ENCODE measurements at places on chromosomes 4 and X.

DNA sequence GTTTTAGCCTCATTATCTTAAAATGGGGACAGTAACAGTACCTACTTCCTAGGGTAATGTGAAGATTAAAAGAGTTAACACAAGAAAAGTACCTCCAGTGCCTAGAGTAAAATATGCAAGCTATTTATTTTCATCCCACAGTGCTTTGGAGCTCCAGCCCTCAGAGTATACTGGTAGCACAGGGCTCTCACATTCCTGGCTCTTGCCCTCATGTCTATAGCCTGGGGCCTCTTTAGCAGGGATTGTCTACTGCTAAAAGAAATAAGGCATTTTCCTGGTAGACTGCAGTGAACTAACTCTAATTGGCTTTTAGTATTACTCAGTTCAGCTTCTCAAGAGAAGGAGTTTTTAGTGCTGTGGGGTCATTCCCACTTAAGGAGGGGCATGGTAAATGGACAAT lies 60.8 kb downstream of the RRAGB start:
- DNase-seq, result no peak

GRCh38 chr4:115315182-115315581 lies 201.8 kb upstream of the NDST4 start:
- no peak for DNase-seq

DNA sequence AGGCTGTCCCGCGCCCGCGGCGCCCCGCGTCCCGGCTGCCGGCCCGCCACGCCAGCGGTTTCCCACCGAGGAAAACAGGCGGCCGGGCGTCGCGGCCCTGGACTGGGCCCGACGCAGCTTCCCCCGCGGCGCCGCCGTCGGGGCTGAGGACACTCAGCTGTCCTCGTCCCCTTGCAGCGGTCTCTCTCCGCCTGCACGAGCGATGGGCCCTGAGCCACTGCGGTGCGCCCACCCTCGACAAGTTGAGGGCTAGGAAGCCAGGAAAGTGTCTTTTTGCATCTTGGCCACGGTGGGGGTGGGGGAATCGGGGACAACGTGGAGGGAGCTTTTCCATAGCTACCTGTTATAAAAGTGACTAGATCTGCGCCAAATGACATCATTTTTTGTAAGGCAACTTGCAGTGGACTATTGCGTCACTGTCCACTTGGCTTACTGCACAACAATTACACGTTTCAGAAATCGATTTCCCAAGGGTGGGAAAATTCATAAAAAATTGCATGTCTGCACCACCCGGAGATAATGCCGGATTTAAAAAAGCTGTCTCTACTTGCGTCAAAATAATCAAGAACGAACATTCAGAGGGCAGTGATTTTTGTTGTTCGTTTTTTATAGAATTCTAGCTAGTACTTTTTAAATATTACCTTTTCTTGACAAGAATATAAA lies 1.1 kb downstream of the KLHL15 start:
- no peak for DNase-seq

- DNase-seq, result no peak
Measured at GRCh38 chr4:6989331-6989923, 53.7 kb upstream of the TADA2B start.

GRCh38 chr4:19756661-19757060 lies 495.0 kb upstream of the SLIT2 start:
- DNase-seq, result no peak

- no peak for DNase-seq
Measured at GRCh38 chrX:140762061-140762460, 52.5 kb downstream of the LINC00632 start.

GRCh38 chrX:41043674-41044345 lies 41.4 kb upstream of the USP9X start:
- no peak for DNase-seq

DNA sequence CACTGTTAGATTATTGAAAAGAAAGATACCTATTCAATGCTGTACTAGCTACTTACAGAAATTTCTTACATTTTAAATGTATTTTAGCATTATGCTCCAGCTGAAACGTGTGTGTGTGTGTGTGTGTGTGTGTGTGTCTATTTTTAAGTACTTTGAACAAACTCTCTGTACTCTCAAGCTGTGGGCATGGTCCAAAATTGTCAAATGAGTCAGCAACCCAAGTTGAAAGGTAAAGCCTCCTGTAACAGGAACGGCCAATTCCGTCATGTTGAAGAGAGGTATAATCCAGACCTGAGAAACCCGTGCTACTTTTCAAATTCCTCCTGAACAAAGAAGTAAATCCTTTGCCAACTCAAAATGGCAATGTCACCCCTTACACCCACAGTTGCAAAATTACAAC lies 20.5 kb downstream of the MAOB start:
- no peak for DNase-seq

DNA sequence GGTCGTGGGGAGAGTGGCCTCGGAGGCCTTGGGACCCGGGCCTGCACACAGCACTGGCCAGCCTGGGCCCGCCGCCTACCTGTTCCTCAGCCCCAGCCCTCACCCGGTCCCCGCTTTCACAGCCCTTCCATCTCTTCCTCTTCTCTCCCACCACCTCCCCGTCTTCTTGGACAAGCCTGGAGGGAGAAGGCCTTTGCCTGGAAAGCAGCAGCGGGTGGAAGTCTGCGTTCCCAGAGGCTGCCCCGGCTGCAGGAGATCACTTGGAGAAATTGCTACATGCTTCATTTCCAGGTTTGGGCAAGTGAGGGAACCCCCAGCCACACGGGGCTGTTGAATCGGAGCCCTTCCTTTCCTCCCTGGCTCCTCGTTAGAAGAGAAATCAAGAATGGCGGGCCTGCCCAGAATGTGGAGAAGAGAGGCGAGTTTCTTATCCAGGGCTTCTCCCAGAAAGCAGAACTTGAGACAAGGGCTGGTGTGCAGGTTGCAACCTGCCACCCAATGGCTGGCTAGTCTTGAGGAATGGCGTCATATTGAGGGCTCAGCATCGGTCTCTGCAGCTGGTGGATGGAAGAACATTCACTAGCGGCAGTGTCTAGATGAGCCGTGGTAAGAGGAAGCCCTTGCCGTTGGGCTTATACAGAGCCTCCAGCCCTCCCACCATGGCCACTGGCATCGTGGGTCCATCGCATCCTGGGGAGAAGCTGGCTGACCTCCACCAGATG lies 1.2 kb upstream of the PDZD4 start:
- no peak for DNase-seq

GRCh38 chrX:148722966-148723365 lies 222.5 kb downstream of the AFF2 start:
- no peak for DNase-seq

DNA sequence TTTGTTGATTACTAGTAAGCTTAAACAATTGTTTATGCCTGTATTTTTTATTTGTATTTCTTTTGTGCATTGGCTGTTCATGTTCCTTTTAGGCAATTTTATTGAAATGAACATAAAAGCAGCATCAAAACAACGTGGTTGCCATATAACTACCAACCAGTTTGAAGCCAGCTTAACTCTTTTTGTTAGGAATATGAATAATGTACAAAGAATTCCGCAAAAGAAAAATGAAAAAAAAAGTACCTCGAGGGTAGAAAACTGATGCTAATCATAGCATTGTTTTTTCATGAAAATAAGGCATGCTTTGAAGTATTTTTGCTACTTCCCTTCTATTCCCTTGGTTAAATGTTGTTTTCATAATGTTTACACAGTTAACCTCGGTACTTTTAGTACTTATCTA lies 1024.0 kb upstream of the SLIT2 start:
- DNase-seq, result no peak

DNA sequence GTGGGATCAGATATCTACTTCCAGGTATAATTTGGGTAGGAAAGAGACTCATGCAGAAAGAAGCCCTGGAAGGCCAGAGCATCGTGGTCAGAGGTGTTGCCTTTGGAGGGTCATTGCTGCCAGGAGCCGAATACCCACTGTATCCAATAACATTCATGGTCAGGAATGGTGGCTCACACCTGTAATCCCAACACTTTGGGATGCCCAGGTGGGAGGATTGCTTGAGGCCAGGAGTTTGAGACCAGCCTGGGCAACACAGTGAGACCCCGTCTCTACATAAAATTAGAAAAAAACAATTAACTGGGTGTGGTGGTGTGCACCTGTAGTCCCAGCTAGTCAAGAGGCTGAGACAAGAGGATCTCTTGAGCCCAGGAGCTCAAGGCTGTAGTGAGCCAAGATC lies 10.9 kb upstream of the F11 start:
- no peak for DNase-seq

DNA sequence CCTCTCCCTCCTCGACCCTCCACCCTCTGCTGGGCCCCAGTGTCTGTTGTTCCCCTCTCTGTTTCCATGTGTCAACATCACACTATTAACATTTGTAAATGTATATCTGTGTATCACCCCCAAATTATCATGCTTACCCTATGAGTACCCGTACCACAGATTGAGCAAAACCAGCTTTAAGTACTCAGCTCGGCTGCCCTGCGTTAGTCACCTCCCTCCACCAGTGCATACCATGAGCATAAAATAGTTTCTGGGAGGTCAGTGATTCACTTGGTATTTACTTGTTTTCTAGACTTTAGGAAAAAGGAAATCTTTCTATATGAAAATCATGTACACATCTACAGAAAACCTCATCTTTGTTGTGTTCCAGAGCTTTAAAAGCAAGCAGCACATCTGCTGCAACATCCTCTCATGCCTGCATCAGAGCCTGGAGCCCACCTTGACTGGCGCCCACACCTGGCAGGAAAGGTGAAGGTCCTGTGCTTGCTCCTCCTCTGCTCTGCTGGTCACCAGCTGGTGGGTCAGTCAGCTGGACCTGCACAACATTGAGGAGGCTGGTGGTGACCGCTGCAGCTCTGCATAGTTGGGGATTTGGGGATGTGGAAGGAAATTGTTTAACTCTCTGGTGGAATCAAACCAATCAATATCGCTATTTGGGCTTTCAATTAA lies 214.4 kb upstream of the KLF3 start:
- no peak for DNase-seq

DNA sequence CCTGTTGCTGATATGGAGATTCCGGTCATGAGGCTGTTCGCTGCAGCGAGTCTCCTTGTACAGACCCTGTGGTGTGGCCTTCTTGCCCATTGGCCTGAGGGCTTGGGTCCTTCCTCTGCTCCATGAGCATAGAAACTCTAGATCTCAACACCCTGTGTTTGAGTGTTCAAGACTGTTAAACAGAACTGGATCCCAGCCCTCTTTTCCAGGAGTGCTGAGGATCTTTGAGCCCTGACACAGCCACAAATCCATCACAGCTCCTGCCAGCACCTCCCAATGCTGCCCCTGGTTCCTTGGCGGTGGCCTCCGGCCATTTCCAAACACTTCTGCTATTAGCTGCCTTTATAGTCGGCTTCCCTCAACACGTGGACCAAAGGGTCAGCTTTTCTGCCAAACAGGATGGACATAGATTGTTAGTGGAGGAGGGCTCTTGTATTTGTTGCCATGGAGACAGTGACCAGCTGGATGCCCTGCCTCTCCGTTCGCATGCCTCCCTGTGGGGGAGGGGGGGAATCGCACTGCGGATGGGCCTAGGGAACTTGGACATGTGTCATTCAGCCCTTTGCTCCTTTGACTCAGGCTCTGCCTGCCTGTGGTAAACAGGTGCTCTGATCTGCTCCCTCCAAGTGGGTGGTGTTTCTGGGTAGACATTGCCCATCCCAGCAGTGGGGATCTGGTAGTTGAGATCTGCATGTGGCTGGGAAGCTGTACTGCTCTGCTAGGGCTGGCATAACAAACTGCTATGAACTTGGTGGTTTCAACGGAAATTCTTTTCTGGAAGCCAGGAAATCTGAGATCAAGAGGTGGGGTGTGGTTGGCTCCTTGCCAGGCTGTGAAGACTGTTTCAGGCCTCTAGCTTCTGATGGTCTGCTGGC lies 6.9 kb upstream of the WDR1 start:
- no peak for DNase-seq

GRCh38 chr4:23881674-23882337 lies 8.0 kb downstream of the PPARGC1A start:
- no peak for DNase-seq

DNA sequence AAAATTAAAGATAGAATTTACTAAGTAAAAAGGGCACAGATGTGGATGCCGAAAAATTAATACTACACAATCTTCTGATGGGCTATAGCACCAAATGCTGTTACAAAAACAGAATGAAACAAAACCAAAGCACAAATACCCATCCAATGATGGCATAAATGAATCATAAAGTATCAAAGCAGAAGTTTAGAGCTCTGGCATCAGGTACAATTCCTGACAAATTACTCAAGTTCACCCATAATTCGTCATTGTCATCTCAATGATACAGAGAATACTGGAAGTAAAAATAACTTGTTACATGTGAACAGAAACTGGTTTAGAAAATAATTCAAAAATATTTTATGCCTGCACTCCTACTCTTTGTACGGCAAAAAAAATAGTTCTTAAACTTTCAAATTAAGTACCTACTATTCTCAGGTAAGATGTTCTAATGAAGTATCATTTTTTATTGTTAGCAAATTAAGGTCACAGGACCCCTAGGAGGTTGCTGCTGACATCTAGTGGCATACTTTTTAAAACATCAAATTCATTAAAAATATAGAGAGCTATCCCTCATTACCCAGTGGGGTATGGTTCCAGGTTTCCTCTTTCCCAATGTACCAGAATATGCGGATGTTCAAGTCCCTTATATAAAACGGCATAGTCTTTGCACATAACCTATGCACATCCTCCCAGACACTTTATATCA lies 126.1 kb downstream of the INPP4B start:
- DNase-seq, result no peak

DNA sequence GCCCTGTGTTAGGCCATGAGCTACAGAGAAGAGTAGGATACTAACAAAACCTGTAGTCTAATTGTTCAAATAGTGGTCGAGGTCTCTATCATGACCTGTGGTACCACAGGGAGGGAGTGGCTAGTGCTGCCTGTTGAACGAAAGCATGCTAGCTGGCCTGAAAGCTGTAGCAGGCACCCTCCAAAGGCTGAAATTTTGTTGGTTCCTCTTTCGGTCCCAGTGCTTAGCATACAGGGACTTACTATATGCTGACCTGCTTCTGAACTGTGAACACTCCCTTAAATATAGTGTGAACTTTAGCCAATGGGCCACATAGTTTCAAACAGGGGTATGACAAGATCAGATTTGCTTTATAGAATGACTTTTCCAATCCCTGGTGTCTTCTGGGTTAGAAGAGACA lies 113.4 kb downstream of the PJA1 start:
- DNase-seq, result no peak

DNA sequence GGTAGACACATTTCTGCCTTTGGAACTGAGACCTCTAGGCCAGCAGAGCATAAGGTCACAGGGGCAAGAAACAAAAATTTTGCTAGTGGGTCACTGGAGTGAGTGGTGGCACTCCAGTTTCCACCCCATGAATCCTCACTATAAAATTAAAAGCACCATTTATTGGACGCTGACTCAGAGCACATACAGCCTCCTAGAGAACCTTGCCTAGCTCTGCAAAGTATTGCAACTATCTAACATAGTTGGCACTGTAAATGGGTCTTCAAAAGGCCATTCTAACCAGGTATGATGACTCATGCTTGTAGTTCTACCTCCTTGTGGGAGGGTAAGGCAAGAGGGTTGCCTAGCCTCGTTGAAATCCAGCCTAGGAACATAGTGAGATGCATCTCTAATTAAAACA lies 25.1 kb downstream of the RRAGB start:
- no peak for DNase-seq

All from stimulated activated CD8-positive, alpha-beta memory T cell treated with anti-CD3 and anti-CD28 coated beads, Interleukin-12 subunit alpha, Interleukin-12 subunit beta, amount 100 ng/mL, for 4 hours (primary cell).